Activated naive CD8-positive, alpha-beta T cell treated with anti-CD3 and anti-CD28 coated beads for 36 hours (primary cell): ENCODE measurements at places on chromosomes 5 and 9. TPM values are rescaled to one million over a fixed set of nuclear protein-coding genes. Genes with fewer than 3 reads are reported as not detected.
A peak's percentile ranks its signal among the peaks of the same experiment; 100 is the strongest.

CREB3 gene
- 23.7 TPM for total RNA-seq

TYRP1 gene
- total RNA-seq: not detected

ANKRD18B gene
- 0.14 TPM for total RNA-seq

ACTBL2 gene
- total RNA-seq: not detected

GAS1 gene
- not detected for total RNA-seq

DND1 gene
- 2.7 TPM for total RNA-seq

CAMK2A gene
- not detected for total RNA-seq

EFNA5 gene
- total RNA-seq: not detected

- DNase-seq: no peak
Measured at GRCh38 chr9:137953683-137954438, 76.3 kb downstream of the CACNA1B start.

DNA sequence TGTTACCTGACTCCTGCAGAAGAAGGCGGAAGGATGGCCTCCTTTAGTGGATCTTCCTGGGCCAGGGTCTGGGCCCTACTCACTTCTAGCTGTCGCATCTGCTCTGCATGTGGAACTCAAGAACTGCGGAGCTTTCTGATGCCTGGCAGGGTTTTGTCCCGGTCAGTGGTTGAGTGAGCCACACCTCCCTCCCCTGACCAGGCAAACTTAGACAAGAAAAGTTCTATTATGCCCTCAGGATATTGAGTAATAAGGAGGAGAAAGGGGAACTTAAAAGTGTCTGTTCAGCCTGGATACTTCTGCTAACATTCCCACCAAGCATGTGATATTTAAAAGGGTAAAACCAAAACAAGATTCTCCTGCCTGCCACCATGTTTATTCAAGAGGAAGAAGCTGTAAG, at the start of gene FYB1:
Gene FYB1, minus strand, starts transcription at position 127 of the 400 bp plus-strand sequence. CDS start 16,603 bp downstream, outside the sequence.
- no peak for DNase-seq

GRCh38 chr9:70131296-70131695, 87.6 kb downstream of the MAMDC2 start:
- no peak for DNase-seq

DNA sequence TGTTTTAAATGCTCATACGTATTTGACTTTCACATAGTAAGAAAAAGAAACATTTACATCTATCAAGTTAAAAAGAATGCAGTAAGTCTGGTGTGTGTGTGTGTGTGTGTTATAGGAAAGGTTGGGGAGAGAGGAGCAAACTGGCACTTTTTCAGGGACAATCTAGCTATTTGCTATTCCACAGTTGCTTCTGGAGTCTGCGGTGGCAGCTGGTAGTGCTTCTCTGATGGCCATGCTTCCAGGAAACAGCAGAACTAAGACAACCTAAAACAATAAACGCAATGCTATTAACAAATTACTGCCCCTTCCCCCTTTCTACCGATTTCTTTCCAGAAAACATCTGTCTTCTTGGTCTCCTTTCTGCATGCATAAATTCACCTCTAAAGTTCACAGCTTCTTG, 70.0 kb upstream of the CDH10 start:
- DNase-seq: no peak

GRCh38 chr9:132728497-132728896, 58.2 kb downstream of the GTF3C4 start:
- DNase-seq: no peak

GRCh38 chr5:120533581-120533980, 69.5 kb downstream of the PRR16 start:
- DNase-seq: no peak

DNA sequence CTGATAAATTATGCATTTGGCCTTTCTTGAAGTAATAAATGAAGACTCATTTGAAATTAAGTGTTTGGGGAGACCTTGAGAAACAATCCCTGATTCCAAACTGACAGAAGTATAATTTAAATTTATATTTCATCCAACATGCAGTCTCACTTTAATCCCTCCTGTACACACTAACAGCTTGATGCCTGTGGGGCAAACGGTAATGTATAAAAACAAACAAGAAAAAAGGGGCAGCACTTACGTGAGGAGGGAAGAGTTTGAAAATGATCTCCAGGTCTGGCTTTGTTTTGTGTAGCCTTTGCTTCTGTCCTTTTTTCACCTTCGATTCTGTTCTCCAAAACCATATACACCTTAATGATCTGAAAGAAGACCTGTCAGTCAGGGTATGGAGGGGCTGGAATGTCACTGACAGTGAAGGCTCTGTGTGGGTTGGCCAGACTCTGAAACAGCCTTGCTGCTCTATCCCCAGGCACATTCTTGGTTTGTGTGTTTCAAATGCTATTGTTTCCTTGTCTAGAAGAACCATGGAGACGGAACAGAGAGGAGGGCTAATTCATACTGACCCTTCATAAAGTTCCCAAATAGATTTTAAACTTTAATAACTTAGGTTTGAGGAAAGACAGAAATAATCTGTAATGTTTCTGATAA, 338.2 kb upstream of the WWC1 start:
- no peak for DNase-seq

DNA sequence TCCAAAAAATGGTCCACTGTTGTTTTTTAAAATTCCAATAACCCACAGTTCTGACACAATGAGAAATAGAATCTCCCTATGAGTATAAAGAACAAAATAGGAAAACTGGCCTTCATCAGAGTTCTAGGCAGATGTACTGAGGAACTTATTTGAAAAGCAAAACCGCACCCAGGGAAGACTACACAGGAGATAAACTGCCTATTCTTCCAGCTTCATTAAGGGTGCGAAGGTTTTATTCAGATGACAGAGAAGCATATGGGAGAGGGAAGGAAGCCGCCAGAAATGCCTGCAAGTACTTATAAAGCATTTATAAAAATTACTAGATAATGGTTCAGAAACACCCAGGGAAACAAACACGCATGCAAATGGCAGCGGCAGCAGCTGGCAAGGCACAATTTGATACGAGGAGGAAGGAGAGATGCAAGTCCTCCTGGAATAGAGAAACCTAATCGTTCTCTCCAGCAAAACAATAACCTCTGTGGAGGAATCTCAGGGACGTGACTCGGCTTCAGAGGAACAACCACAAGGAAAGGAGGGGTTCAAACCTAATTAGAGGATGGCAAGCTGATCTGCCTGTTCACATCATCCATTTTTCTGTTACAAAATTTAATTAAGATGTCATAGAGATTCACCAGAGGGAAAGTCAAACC, 9.0 kb downstream of the TTLL11 start:
- no peak for DNase-seq

- DNase-seq: peak; percentile 2
Measured at GRCh38 chr9:32866273-32866672, 82.9 kb downstream of the TMEM215 start.

DNA sequence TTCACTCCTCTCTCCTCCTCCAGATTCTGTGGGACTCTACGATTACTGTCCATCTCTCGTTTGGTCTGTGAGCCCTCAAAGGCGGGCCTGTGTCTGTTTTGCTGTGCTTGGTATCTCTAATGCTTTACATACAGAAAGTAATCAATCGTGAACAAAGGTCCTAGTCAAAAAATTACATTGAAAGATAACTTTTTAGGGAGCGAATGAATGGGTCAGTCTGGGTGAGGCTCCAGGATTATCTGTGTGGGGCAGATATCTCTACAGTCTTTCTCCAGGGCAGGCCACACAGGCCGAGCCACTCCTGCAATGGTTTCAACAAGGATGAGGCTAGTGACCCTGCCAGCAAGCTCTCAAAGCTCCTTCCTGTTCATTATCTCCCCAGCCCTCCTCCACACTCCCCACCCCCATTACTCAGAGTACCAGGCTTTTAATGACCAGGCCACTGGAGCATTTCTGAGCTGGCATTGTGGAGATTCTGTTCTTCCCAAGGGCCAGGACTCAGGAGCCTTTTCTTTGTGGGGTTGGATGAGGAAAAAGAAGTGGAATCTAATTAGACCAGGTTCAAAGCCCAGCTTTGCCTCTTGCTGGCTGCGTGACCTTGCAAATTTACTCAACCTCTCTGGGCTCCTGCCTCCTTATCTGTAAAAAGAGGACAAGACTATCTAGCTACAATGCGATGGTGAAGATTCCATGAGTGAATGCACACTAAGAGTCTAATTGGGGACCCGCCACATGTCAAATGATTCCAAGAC, 10.2 kb downstream of the CORO2A start:
- no peak for DNase-seq

DNA sequence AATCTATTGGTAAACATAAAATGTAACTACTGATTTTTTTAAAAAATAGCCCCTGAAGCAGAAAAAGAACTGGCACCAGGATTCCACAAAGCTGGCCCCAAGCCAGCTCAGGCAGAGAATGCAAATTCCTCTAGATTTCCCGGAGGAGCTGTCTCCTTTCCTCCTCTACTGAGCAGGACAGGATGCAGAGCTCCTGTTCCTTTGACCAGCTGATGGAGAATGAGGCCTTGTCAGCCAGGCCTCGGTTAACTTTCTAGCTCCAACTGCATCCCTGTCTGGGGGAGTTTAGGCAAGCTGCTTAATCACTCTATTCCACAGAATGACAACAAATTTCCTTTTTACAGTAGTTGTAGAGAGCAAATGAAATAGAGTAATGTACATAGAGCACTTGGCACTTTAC, 155.5 kb downstream of the GNAQ start:
- DNase-seq: no peak

DNA sequence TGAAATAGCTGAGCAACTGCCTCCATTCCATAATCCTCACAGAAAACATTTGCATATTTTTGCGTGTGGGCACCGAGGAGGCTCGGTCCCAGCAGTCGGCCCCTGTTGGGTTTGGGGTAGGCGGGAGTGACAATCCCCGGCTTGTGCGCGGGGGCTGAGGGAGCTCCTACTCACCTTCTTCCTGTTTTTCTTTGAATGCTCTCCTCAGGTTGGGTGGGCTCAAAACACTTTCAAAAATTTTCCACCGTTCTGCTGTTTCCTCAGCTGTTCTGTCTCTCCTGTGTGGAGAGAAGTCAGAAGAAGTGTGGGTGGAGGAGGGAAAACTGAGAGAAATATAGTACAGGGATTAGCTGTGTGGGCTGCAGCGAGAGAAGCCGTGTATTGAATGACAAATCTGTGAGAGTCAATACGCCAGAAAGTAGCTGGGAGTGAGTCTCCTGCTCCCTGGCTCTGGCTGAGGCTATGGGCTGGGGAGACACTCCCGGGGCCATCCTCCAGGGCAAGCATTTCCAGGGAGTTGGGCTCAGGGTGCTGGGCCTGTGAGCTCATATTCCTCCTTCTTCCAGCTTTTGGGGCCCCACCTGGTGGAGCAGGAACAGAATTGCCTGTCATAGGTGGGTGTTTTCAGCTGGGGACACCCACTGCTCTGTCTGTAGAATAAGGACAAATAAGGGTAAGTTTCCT, 84.7 kb downstream of the CMYA5 start:
- DNase-seq: peak; percentile 6

- DNase-seq: no peak
Measured at GRCh38 chr5:147464211-147464610, 45.7 kb downstream of the DPYSL3 start.

GRCh38 chr5:43530648-43531047, 15.7 kb upstream of the C5orf34 start:
- no peak for DNase-seq

DNA sequence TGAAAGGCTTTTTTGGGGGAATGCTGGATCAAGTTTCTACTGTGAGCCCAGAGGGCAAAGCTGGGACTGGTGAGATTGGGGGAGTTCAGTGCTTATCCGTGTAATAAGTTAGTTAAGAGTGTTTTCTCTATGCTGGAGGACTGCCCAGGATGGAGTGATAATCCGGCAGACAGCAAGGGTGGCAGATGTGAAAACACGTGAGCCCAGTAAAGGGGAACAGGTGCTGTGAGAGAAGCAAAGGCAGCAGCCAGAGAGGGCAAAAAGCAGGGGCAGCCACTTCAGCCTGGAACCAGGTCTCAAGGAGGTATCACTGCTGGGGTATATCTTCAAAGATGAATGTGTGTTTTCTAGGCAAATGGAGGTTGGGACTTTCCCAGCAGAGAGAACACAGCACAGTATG, 53.9 kb downstream of the GALNT10 start:
- no peak for DNase-seq

DNA sequence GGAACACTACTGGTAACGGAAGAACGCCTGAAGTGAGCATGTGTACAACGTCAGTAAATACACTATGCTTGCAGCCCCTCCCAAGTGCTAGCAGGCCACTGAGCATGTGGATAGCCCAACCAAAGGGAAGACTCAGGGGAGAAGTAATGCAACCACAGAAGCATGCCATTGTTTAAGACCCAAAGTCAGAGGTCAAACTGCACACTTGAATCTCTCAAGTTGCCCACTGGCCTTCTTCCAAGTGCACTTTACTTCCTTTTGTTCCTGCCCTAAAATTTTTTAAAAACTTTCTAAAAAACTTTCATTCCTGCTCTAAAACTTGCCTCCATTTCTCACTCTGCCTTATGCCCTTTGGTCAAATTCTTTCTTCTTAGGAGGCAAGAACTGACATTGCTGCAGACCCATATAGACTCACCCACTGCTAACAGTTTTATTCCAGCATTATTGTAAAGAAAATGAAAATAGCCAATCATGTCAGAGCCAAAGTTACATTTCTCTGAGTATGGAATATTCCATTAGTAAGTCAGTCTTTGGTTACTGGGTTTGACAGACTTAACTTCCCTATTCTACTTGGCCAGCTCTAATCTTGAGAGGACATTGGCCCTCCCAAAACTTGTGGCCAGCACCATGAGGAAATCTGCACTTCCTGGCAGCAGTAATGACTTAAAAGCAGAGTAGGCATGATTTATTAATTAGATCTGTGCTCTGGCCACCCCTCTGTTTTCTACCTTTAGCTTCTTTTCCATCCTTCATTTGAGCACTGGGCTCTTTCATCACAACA, 76.9 kb downstream of the TSSK1B start:
- no peak for DNase-seq

DNA sequence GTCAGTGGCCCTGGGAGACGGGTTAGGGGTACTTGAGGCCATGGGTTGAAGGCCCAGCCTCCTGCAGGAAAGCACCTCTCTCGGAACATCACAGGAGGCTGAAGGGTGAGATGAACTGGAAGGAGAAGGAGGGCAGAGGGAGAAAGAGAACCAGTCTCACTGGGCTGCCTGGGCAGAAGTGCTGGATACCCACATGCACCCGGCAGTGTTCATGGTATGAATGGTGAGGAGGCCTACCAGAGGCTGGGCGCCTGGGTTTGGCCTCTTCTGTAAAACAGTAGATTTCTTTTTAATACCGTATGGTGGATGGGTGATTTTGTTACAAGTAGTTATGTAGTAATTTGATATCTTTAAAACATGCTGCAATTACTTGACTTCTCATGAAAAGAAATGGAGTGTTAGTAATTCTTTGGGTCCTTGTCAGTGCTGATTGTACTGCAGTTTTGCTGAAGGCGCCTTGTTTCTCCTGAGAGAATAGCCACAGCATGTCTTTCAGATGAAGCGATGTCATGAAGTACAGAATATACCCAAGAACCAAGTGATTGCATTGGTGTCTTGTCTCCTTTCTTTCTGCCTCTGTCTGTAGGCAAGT, 258.6 kb downstream of the FANCC start:
- no peak for DNase-seq

DNA sequence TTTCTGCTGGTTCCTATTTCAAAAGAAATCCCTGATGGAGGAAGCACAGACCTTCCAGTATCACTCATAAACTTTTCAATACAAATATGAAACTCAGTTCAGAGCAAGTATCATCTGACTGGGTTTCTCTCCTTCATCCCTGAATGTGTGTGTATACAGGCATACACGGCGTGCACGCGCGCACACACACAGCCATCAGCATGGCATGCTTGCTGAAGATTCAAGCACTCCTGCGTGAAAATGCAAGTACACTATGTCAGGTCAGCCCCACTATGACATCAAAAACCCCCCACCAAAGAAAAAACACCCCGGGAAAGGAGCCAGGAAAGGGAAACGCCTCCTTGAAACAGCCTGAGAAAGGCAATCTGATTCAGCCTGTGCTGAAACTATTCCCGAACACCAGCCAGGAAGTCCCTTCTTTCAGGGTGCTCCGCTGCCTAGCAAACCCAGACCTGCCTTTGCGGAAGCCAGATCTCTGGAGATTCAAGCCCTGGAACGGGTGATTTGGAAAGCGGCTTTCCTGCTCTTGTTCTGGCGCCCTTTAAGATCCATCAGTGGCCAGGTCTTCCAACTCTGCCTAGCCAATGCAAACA, 831 bp downstream of the KLHL3 start:
- peak; percentile 20 for DNase-seq
